Immature natural killer cell (primary cell): ENCODE measurements at places on chromosomes 4 and X. TPM values are rescaled to one million over a fixed set of nuclear protein-coding genes. Genes with fewer than 3 reads are reported as not detected.

GRCh38 chr4:83172371-83172770, 57.8 kb upstream of the PLAC8 start:
- DNase-seq = no peak

Gene CXCL8
- polyA plus RNA-seq = 2.1 TPM

Gene UGT8
- polyA plus RNA-seq = not detected

Gene KIT
- polyA plus RNA-seq = 9.8 TPM

Gene AFP
- polyA plus RNA-seq = not detected
